ENCODE measurements at places on chromosomes 5 and 9.

- DNase-seq, result no peak
Observed at GRCh38 chr5:136103118-136103517, 29.5 kb upstream of the SMAD5 start.

- DNase-seq, result no peak
Observed at GRCh38 chr5:52204310-52204709, 583.4 kb upstream of the ITGA1 start.

GRCh38 chr5:94707359-94707758 lies 88.9 kb downstream of the SLF1 start:
- DNase-seq, result no peak

GRCh38 chr9:134325813-134326723 lies at the start of gene RXRA:
RXRA (plus strand) TSS chr9:134326455; CDS start chr9:134326632, 177 bp downstream.
- peak; percentile 12 for DNase-seq

GRCh38 chr5:1553539-1554409 lies 30.0 kb upstream of the LPCAT1 start:
- DNase-seq, result no peak

DNA sequence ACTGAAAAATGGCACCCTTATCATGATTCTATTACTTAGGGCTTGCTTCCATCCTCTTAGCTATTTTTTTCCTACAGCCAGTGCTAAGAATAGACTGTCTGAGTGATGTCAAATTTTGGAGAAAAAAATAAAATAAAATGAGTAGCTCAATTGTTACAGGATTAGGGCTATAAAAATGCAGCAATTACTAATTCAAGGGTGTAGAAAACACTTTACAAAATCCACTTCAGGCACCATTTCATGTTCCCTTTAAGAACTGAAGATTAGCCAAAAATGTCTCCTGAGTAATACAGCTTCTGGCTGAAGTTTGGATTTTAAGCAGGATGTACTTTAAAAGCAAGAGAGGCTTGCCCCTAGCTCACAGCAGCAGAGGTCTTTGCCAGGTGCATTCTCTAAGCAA lies 240.5 kb upstream of the IRX1 start:
- no peak for DNase-seq

DNA sequence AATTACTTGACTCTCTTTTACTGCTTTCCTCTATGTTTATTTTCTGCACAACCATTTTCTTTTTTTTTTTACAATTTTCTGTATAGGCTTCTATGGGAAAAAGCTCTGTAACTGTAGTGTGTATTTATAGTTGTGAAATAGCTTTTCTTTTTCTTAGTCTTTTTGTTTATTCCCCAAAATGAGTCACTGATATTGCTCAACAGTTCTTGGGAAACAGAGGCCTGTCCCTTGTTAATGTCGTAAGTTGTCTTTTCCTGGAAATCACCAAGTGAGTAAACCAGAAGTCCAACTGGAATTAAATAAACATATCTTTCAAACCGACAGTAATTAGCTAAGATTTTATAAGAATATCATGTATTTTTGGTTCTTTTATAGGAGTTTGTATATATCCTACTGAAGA lies 325.1 kb upstream of the PRR16 start:
- no peak for DNase-seq

GRCh38 chr9:91647371-91647770 lies 223.7 kb upstream of the NFIL3 start:
- no peak for DNase-seq
